ENCODE measurements at places on chromosomes 3 and 15.

DNA sequence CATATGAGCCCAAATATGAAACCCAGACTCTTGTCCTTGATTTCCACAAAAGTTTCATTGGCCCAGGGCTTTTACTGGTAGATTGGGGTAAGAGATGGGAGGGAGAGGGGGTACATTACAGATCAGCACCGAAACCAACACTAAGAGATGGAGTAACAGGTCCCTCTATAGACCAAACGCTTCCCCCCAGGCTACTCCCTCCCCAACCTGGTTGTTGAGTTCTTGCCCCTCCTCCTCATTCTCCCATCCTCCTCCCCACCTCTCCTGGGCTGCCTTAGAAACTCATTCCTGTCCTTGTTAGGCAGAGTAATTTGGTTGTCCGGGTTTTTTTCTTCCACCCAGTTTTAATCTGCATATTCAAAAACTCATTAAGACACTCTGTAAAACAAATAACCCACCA, 74.1 kb downstream of the MESD start:
- no peak for DNase-seq

DNA sequence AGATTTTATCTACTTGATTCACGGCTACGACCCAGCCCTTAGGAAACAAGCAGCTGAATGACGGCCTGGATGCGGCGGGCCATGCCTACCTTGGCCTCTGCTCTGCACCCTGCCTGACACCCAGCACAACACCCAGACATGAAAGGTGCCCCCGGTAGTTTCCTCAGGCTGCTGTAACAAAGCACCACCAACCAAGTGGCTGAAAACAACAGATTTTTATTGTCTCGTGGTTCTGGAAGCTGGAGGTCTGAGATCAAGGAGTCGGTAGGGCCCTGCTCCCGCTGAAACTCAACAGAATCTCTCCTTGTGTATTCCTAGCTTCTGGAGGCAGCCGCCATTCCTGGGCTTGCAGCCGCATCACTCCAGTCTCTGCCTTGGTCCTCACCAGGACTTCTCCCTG, 111.7 kb downstream of the ADCY5 start:
- no peak for DNase-seq

- DNase-seq: no peak
Measured at GRCh38 chr15:68113273-68113672, 59.2 kb downstream of the PIAS1 start.

GRCh38 chr3:189309400-189309975, 137.7 kb downstream of the TPRG1 start:
- no peak for DNase-seq

GRCh38 chr3:31165399-31165860, 271.0 kb upstream of the GADL1 start:
- no peak for DNase-seq

DNA sequence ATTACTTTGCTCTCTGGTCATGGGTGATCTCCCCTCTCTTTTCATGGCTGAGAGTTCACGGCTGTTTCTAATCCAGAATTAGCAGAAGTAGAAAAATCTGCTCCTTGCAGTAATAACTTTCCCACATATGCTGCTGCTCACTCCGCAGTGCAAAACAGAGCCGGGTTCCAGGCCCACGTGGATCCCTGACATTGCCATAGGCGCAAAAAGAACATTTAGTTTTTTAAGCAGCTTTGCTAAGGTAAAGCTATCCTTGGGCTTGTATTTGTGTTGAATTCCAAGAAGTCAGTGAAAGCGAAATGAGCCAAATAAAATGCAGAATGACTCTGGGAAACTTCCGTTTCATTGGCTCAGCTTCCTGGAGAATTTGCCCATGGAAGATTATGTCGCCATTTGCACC, 633.7 kb upstream of the SUCLG2 start:
- DNase-seq: no peak
